ENCODE measurements at places on chromosomes 5 and 9.
A peak's percentile ranks its signal among the peaks of the same experiment; 100 is the strongest.

- peak; percentile 69 for DNase-seq
Measured at GRCh38 chr5:95081500-95081960, 203.4 kb downstream of the MCTP1 start.

DNA sequence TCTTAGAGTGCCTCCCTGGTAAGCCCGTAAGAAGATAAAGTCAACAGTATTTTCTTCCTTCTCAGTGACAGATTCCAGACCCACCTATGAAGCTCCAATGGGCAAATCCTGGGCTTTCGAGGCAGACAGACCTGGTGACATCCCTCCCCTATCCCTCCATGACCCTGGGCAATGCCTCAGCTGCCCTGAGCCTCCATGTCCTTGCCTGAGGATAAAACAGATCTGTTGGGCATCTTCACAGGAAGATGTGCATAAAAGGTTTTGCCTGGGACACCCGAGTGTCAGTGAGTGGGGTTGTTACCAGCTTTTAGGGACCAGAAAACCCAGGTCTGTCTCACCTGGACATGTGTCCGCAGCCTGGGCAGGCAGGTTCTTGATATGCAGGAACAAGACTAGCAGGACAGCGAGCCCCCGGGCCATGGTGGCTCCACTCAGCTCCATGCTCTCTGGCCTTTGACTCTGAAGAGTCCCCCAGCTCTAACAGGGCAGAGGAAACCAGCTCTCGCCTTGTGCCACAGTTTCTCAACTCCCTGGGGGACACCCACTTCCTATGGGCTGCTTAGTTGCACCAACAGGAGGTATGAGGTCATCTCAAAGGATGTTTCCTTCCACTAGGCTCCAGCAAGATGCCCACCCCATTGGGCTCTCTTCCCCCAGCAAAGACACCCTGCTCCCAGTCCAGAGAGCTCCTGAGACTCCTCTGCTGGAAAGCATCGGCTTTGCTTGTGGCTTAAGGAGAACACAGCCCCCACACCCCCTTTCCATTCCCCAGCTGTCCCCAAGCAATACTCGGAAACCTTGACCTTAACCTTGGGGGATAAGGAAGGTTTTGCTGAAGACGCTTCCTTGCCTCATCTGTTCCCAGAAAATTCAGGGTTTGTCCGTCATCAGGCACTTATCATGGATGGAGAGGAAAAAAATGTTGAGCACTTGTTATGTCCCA is at the start of gene FCN1:
TSS of gene FCN1 (minus strand) at position 482 of the 943 bp plus-strand sequence. CDS start at position 441, 41 bp downstream.
- DNase-seq: no peak

DNA sequence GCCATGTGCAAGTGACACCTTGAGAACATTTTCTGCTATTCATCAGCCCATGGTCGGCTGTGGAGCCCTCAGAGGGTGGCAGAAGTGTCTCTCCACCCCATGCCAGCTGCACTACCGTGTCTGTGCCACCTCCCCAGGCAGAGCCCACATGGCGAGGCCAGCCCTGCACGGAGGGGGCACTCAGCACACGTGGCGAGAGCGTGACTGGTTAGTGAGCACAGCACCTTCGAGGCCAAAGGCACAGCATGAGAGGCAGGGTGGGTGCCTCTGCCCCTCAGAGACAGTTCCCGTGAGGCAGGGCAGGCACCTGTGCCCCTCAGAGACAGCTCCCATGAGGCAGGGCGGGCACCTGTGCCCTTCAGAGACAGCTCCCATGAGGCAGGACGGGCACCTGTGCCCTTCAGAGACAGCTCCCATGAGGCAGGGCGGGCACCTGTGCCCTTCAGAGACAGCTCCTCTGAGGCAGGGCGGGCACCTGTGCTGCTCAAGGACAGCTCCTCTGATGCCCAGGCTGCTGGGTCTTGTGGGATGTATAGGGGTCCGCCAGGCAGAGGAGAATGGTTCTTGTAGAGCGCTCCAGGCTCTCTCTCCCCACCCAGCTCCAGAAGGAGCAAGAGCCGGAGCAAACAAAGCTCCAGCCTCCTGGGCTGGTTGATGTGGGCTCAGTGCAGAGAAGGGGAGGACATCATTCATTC is 179.8 kb upstream of the PPP1R26 start:
- no peak for DNase-seq

- no peak for DNase-seq
Measured at GRCh38 chr5:5306696-5307095, 115.8 kb upstream of the ICE1 start.
